ENCODE measurements at places on chromosomes 2 and 18.

GRCh38 chr2:22375096-22375495 lies 1009.9 kb upstream of the KLHL29 start:
- no peak for DNase-seq

- no peak for DNase-seq
These were observed 27.5 kb upstream of the PGAP1 start for GRCh38 chr2:196954001-196954400.

DNA sequence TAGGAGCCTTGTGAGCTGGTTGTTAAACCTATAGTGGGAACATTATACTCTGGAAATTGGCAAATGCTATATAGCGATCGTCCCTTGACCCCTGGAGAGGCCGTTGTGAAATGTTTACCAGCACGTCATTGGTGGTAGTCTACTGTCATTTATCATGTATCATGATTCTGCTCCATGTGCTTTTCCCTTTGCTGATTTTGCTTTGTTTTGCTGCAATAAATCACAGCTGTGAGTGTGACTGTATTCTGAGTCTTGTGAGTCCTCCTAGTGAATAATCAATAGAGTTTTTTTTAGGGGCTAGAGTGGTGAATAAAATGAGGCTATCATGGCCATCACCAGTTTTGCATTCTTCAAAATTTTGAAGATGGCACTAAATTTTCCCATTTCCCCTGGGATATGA lies 189.1 kb downstream of the HRH4 start:
- no peak for DNase-seq

DNA sequence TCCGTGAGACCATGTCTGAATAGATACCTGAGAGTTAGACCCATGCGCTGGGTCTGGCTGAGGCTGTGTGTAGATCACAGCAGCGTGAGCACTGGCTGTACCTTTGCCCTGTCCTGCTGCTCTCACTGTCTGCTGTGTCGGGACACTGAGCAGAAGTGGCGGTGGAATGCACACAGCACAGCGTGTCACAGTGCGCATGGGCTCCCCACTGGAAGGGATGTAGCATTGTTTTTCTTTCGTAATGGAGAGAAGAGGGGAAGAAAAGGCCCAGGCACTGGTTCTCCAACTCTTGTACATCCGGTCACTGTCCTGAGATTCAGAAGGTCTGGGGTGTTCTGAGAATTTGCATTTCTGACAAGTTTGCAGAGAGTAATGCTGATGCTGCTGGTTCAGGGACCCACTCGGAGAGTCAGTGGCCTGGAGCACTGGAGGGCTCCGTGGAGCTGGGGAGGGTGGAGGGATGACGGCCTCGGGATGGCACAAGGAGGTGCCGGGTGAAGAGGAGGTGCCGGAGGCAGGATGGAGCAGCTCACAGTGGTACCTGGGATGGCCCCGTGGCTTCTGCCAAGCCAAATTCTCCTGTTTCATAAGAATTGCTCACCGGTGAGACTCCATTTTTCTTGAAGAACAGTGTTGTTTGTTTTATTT lies 252.8 kb downstream of the LDLRAD4 start:
- no peak for DNase-seq

GRCh38 chr2:29006092-29006979 lies 25.2 kb downstream of the TOGARAM2 start:
- DNase-seq, result no peak

DNA sequence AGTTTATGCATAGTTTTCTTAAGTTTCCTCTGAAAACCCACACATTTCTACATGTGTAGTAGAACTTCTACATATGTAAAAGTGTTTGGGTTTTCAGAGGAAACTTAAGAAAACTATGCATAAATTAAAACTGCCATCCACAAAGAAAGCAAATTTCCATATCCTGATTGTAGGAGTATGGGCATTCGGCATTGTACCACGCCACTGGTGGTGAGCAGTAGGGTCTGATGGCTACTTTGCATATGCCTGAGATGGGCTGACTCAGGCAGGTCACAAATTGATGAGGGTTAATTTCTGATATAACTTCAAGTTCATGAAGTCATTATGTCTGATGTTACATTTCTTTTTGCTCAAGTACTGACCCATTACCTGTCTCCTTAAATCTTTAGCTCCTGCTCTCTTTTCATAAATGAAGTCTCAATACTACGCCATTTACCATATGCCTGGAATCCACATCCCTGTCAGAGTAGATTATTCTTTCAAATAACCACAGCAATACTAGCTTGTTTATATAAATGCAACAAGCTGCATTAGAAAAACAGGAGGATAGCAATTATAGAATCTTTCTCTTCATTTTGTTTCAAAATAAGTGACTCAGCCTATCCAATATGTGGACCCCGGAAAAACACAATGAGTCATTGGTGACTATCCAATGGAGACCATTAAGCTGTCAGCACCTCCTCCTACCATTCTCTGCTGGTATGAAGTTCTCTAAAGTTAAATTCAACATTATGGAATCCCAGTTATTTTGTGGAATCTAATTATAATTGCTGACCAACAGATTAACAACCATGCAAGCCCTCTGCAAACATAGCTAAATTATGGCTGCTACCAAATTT lies 355.2 kb upstream of the UBE2E3 start:
- DNase-seq, result no peak

- no peak for DNase-seq
These were observed 43.6 kb downstream of the GRHL1 start for GRCh38 chr2:9995059-9995458.

- peak; percentile 41 for DNase-seq
These were observed 2.8 kb downstream of the CYTIP start for GRCh38 chr2:157441072-157441454.

- peak; percentile 62 for DNase-seq
These were observed 70.9 kb downstream of the NFATC1 start for GRCh38 chr18:79466591-79466990.

DNA sequence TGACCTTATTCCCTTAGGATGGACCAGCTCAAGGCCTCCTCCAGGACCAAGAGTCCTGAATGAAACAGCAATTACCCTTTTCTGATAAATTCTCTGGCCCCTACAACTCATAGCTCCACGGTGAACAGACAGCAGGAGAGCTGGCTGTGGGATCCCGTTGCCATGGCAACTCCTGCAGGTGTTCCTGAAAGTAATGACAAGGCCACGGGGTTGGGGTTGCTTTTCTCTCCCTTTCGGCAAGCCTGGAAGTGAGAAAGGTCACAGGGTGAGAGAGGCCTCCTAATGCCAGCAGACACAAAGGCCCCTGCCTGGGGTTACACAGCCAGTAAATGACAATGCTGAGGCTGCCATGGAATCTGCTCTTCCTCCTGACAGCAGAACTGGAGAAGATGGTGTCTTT lies 403.0 kb downstream of the NBAS start:
- no peak for DNase-seq

All from upper lobe of left lung (tissue), 6 donors.